ENCODE measurements at places on chromosomes 13 and 19. TPM values are rescaled to one million over a fixed set of nuclear protein-coding genes. Genes with fewer than 3 reads are reported as not detected.

Gene EBI3
- 0.23 TPM for total RNA-seq

Gene DMAC2
- 23.3 TPM for total RNA-seq

Gene TJP3
- total RNA-seq: 1.2 TPM

Gene ZNF813
- total RNA-seq: 5.5 TPM

Gene TLE2
- total RNA-seq: 27.2 TPM

Gene NKG7
- 0.46 TPM for total RNA-seq

Data from diencephalon (tissue), 1 donor.